Stimulated activated CD4-positive, alpha-beta T cell treated with anti-CD3 and anti-CD28 coated beads, TNF-alpha, amount 100 ng/mL, for 48 hours (primary cell): ENCODE measurements at places on chromosomes 7 and 10.

GRCh38 chr7:50718876-50719275, 63.8 kb downstream of the GRB10 start:
- no peak for DNase-seq

DNA sequence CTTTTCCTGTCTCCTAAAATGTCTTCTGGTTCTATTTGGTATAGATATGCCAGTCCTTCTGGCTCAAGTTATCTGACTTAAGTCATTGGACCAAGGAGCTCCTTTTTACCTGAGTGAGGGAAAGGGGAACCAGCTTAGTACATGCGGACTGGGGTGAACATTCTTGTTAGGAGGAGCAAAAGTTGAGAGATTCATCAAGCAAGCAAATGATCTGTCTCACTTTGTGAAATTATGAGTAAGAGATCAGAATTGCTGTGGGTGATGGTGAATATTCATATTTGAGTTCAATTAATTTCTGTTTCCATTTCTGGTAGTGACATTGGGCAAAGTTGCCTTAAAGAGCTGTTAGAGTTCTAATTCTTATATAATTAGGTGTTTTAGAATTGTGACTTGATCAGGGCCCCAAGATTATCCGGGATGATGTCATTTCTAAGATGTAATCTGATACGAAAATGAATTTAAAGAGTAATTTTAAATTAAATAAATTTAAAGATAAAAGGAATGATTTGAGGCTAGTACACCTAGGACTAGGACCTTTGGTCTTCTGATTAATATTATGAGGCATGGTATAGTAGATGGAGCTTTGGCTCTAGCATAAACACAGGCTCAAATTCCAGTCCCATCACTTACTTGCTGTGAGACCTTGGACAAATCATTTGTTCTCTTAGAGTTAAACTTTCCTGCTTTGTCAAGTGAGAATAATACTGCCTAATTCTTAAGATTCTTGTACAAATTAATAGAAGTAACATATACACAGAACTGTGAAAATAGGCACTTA, 60.4 kb upstream of the STRIP2 start:
- DNase-seq: no peak

- no peak for DNase-seq
Observed at GRCh38 chr10:18861382-18861781, 187.2 kb upstream of the MALRD1 start.

- DNase-seq: no peak
Observed at GRCh38 chr7:127337581-127337980, 54.9 kb downstream of the ZNF800 start.

GRCh38 chr10:44990302-44990655, 10.4 kb upstream of the ZNF22 start:
- no peak for DNase-seq

DNA sequence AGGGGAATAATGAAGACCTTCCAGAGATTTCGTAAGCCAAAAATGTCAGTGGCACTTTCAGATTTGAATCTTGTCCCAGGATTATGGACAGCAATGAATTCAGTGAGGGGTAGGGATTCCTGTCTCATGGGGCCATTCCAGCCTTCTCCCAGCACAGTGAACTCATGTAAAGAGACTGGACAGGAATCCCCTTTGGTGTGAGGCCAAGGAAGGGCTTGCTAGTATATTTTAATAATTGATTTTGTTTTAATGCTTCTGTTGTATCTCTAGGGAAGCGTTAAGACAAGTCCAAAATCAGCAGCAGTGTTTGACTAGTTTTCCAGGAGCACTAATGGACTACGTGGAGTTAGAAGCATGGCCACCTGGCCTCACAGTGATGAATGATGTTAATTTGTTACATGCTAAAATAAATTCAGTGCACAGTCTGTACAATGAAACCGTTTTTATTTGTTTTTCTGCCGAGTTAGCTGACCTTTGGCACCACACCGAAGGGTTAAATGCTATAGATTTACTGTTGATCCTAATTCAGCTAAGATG, 214.0 kb upstream of the DKK1 start:
- no peak for DNase-seq

GRCh38 chr7:98548971-98549370, 68.1 kb upstream of the NPTX2 start:
- no peak for DNase-seq

GRCh38 chr7:150402671-150403321, 23.7 kb downstream of the ZNF775 start:
- no peak for DNase-seq

DNA sequence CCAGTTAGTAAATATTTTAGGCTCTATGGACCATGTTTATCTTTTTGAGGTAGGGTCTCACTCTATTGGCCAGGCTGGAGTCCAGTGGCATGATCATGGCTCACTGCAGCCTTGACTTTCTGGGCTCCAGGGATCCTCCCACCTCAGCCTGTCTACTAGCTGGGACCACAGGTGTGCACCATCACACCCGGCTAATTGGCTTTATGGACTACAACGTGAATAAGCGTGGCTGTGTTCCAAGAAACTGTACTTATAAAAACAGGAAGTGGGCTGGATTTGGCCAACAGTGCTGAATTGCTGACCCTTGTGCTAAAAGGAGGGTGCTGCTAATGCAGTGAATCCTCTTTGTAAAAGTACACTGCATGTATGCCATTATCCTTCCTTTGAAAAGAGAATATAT, 111.7 kb upstream of the CDK13 start:
- DNase-seq: no peak

- DNase-seq: no peak
Observed at GRCh38 chr7:19663816-19664462, 44.9 kb downstream of the POLR1F start.

DNA sequence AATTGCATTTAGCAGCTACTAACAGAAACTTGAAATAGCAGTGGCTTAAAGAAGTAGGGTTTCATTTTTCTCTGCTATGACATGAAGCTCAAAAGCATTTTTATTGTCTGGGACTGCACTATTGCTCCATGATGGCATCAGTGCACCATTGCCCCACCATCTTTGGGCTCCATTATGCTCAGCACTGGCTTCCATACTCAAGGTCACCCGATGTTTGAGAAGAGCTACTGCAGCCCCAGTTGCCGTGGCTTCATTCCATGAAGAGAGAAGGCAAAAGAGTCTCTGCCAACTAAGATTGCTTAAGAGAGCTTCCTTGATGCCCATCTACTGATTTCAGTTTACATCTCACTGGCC, 192.2 kb upstream of the LRGUK start:
- DNase-seq: no peak

- DNase-seq: no peak
Observed at GRCh38 chr7:122070834-122071233, 73.2 kb downstream of the AASS start.

- DNase-seq: no peak
Observed at GRCh38 chr7:99362801-99363200, 11.7 kb upstream of the ARPC1B start.

GRCh38 chr10:100747456-100748230, 2.3 kb downstream of the PAX2 start:
- no peak for DNase-seq
